ENCODE measurements at places on chromosomes 4 and X.

DNA sequence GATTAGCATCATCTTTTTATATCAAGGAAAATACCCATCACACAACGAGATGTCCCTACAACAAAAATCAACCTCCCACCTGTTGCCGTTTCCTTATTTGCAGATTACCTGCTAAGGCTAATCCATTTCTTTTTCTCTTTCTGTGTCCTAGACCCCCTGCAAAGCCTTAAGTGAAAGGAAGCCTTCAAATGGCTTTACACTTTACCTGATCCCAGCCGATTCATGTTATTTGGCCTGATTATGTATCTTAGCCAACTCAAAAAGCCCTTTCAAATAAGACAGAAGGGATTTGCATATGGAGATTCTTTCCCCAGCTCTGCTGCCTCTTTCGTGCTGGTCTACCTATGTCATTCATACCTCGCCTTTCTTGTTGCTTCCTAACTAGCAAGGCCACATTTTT, 14.4 kb downstream of the ABCG2 start:
- no peak overlapping the region for H3K4me3 ChIP-seq
- no peaks in the 10 kb centered on the region for H3K36me3 ChIP-seq
- H3K27ac ChIP-seq: no peak overlapping the region
- no peaks in the 10 kb centered on the region for H3K4me1 ChIP-seq
- DNase-seq: no peak

GRCh38 chr4:128517096-128517738, 229.6 kb upstream of the PGRMC2 start:
- H3K36me3 ChIP-seq: no peaks in the 10 kb centered on the region
- no peak overlapping the region for H3K4me3 ChIP-seq
- H3K27ac ChIP-seq: no peak overlapping the region
- H3K4me1 ChIP-seq: peaks cover 18% of the 10 kb centered on the region

DNA sequence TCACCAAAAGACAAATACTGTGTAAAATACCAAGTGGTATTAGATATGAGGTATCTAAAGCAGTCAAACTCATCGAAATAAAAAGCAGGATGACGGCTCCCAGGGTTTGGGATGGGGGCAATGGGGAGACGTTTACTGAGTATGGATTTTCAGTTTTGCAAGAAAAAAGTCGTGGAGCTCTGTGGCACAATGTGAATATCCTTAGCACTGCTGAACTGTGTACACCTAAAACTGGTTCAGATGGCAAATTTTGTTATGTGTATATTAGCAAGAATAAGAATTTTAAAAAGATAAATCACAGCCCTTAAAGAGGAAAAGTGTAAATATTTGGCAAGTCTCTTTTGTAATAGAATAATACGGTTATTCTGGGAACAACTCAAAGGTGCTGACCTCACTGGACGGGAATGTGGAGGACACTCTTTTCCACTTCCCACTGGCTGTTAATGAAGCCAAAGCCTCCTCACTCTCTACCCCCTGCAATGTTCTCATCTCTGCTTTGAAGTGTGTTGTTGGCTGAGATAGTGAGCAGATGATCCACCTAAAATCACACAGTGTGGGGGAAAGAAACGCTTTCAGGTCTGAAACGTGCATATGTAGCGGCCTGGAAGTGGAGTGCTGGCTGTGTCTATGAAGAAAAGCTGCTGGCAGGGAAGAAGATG, 49.2 kb downstream of the SEL1L3 start:
- no peaks in the 10 kb centered on the region for H3K36me3 ChIP-seq
- H3K27me3 ChIP-seq: no peaks in the 10 kb centered on the region
- DNase-seq: no peak
- no peak overlapping the region for H3K4me3 ChIP-seq
- peaks cover 4% of the 10 kb centered on the region for H3K4me1 ChIP-seq
- no peak overlapping the region for H3K27ac ChIP-seq

GRCh38 chr4:80035336-80035735, 37.7 kb downstream of the ANTXR2 start:
- peaks cover 67% of the 10 kb centered on the region for H3K36me3 ChIP-seq
- no peaks in the 10 kb centered on the region for H3K27me3 ChIP-seq
- no peak overlapping the region for H3K27ac ChIP-seq
- peaks cover 12% of the 10 kb centered on the region for H3K4me1 ChIP-seq

DNA sequence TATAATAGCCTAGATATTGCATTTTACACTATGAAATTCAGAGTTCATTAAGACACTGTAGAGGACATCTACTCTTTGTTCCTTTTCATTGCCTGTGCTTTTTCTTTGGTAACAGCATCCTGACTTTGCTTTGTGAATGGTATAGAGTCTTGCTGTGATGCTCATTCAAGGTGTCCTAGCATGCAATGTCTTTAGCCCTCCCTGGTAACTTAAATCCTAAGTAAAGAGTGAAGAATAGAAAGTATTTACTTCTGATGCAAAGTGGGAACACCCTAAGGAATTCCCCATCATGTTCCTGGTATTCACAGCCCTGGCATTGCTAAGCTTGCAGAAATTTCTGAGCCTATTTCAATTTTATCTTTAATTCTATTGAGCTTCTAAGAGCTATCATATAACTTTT, 400.1 kb downstream of the FAT4 start:
- no peaks in the 10 kb centered on the region for H3K36me3 ChIP-seq
- no peak overlapping the region for H3K27ac ChIP-seq
- H3K4me3 ChIP-seq: no peak overlapping the region
- no peaks in the 10 kb centered on the region for H3K4me1 ChIP-seq
- no peak for DNase-seq

- no peak overlapping the region for H3K27ac ChIP-seq
- no peaks in the 10 kb centered on the region for H3K36me3 ChIP-seq
- DNase-seq: no peak
- H3K4me3 ChIP-seq: no peak overlapping the region
- peaks cover 7% of the 10 kb centered on the region for H3K27me3 ChIP-seq
These were observed 34.8 kb downstream of the PJA1 start for GRCh38 chrX:69130439-69130838.

All from CD14-positive monocyte (primary cell).